ENCODE measurements at places on chromosomes 1 and 21. TPM values are rescaled to one million over a fixed set of nuclear protein-coding genes. Genes with fewer than 3 reads are reported as not detected.

- no peak overlapping the region for H3K4me3 ChIP-seq
- H3K36me3 ChIP-seq = no peaks in the 10 kb centered on the region
- H3K27ac ChIP-seq = no peak overlapping the region
These were observed 183.7 kb upstream of the FAM78B start for GRCh38 chr1:166350490-166350889.

Gene MIXL1
- not detected for total RNA-seq

- no peak overlapping the region for H3K27ac ChIP-seq
- H3K4me3 ChIP-seq = no peak overlapping the region
These were observed 21.3 kb downstream of the LSS start for GRCh38 chr21:46207006-46207919.

Gene LCE3E
- not detected for total RNA-seq

DNA sequence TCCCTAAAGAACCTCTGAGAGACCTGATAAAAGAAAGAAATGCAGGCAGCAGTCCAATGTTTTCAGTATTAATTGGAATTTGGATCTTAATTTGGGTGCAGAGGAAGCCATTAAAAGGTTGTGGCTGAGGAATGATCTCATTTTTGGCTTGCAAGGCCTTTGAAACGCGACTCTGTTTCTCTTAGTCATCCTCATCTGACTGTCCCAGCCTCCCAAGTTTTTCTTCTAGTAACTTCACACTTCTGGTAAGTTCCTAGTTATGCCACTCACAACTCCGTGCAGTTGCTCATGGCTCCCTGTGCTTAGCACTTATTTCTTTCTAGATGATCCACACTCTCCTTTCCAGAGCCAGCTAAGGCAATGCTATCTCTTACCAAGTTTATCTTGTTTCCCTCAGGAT lies 147.4 kb upstream of the USP24 start:
- DNase-seq = no peak
- peak overlapping the region; percentile 83 for H3K27ac ChIP-seq
- peaks cover 19% of the 10 kb centered on the region for H3K4me1 ChIP-seq
- no peaks in the 10 kb centered on the region for H3K36me3 ChIP-seq
- no peaks in the 10 kb centered on the region for H3K27me3 ChIP-seq
- H3K4me3 ChIP-seq = no peak overlapping the region

Gene CDC42BPA
- 20.7 TPM for total RNA-seq

GRCh38 chr1:180250883-180251509 lies 20.9 kb downstream of the LHX4 start:
- H3K27ac ChIP-seq = no peak overlapping the region
- peak; percentile 41 for DNase-seq
- peaks cover 23% of the 10 kb centered on the region for H3K27me3 ChIP-seq
- no peaks in the 10 kb centered on the region for H3K36me3 ChIP-seq
- no peak overlapping the region for H3K4me3 ChIP-seq

Gene RAP1GAP
- total RNA-seq = not detected

Gene INTS11
- total RNA-seq = 59.2 TPM

DNA sequence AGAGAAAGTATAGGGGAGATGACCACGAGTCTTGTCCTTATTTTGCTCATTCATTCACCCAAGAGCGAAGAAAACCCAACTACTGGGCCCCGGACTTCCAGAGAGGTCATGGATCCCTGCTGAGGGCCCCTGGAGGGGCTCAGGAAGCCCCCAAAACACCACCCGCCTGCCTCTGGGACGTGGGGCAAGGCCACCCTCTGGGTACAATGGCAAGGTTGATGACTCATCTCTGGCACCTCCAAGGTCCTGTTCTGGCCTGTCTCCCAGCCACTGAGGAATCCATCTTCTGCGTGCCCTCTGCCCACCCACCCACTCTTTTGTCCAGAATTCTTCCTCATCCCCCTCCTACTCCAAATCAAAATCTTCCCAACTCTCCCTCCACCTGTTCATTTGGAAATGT lies 21.3 kb upstream of the PRDM15 start:
- no peaks in the 10 kb centered on the region for H3K27me3 ChIP-seq
- H3K4me3 ChIP-seq = no peak overlapping the region
- H3K4me1 ChIP-seq = no peaks in the 10 kb centered on the region
- H3K27ac ChIP-seq = no peak overlapping the region

DNA sequence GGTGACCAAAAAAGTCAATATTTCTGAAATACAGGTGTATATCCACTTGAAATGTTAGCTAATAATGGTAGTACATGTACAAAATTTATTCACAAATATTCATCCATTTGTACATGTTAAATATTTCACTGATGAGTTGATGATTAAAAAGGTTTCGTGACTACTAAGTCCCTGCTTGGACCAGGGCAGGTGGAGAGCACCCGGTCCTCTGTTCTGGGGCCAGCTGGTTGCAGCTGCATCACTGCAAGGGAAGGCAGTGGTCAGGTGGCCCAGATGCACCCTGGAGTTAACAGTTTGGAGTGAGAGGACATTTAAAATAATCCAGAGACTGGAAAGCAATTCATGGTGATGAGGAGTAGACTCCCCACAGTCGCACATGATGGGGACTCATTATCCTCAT lies 141.2 kb downstream of the ZBTB18 start:
- no peak overlapping the region for H3K27ac ChIP-seq
- H3K4me3 ChIP-seq = no peak overlapping the region
- no peaks in the 10 kb centered on the region for H3K27me3 ChIP-seq
- no peaks in the 10 kb centered on the region for H3K4me1 ChIP-seq
- no peak for DNase-seq
- no peaks in the 10 kb centered on the region for H3K36me3 ChIP-seq

DNA sequence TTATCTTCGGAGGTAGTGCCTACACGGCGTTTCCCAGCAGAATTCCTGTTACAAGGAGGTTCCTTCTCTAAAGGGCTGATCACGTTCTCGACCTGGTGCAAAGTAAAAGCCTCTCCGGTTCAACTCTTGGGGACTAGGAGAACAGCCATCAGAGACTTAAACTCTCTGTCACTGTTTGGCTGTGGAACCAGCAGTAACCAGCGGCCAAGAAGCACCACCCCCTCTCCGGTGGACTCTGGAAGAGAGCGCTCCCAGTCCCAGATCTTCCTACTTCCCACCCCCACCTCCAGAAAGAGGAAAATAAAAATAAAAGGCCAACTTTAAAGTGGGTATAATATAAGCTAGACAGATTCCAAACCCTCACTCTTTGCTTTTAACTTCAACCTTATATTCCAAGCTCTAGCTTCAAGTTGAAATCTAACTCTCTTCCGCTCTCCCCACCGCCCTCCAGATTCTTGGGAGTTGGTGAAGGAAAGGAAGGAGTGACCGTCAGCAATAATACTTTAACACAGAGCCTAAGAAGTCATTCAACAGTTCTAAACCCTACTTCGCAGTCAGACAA lies 2.9 kb downstream of the BRINP3 start:
- H3K27me3 ChIP-seq = peaks cover 20% of the 10 kb centered on the region
- no peak overlapping the region for H3K27ac ChIP-seq
- DNase-seq = no peak
- no peak overlapping the region for H3K4me3 ChIP-seq

- no peak for DNase-seq
- no peaks in the 10 kb centered on the region for H3K36me3 ChIP-seq
- H3K27me3 ChIP-seq = no peaks in the 10 kb centered on the region
These were observed 37.7 kb downstream of the LHX8 start for GRCh38 chr1:75171876-75172275.

DNA sequence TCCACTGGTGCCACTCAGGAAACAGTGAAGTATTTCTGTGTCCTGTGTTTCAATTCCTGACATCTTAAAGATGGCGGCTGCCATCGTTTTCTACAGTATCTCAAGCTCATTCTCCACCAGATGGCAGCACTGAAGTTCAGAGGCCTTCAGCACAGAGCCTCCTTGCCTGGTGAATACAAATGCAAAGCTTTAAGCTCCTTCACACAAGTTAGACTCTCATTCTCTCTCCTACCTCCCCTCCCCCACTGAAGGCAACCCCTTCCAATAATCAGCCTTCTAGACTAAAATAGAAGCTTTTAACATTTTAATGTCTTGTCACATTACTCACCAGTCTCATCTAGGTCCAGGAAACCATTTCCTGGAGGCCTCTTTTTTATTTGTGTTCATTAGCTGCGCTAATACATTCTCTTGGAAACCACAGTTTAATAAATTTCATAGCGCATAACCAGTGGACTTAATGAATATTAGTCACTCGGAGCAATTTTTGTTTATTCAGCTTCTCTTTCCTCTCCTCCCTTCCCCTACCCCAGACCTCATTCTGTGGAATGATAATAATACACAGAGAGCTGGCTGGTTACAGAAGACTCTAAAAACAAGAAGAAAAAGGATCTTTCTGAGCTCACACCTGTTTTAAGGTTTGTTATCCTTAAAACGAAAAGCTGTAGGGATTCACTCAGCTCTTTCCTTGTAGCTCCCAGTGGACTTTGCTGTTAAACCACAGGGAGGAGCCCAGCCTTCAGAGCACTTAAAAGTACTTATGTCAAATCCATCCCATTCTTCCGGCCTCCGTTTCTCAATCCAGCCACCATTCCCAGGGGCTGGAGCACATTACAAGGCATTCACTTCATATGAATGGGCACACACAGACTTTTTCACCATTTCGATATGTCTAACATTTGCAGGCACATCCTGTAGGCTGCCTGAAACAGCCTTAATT lies 384.9 kb downstream of the HLX start:
- H3K4me3 ChIP-seq = no peak overlapping the region
- H3K4me1 ChIP-seq = no peaks in the 10 kb centered on the region
- no peaks in the 10 kb centered on the region for H3K27me3 ChIP-seq
- peak; percentile 20 for DNase-seq
- peak overlapping the region; percentile 38 for H3K27ac ChIP-seq

Gene KIF26B
- total RNA-seq = 0.06 TPM

GRCh38 chr21:31254131-31254530 lies 89.9 kb downstream of the TIAM1 start:
- H3K27me3 ChIP-seq = no peaks in the 10 kb centered on the region
- DNase-seq = no peak
- no peak overlapping the region for H3K4me3 ChIP-seq
- H3K27ac ChIP-seq = no peak overlapping the region
- no peaks in the 10 kb centered on the region for H3K4me1 ChIP-seq

DNA sequence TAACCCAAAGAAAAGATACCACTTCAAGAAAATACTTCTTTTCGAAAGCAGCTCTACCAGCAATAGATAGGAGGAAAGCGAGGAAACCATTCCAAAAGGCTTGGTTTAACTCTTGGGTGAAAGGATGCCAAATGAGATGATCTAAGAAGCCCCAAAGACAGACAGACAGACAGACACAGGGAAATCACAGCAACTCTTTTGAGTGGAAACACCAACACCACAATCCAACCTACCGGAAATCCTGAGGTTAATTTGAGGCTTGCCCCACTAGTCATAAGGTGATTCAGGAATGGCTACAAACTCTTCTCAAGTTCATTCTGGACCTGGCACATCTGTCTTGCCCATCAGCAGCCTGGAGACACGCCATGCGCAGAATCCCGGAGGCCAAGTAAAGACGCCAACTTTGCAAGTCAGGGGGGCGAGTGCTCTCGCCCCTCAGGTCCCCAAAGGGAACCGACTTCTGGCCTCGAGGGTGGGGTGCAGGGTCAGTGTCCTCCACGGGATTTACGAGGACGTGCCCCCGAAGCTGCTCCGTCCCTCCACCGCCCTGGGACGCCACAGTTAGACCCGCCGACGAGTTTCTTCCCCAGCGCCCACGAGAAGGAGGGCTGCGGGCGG lies 778 bp downstream of the EVI5 start:
- peaks cover 11% of the 10 kb centered on the region for H3K4me1 ChIP-seq
- peak overlapping the region; percentile 88 for H3K4me3 ChIP-seq
- H3K27ac ChIP-seq = peak overlapping the region; percentile 97
- DNase-seq = peak; percentile 71

GRCh38 chr1:115412286-115412685 lies 74.2 kb upstream of the NGF start:
- H3K27ac ChIP-seq = no peak overlapping the region
- DNase-seq = no peak
- H3K27me3 ChIP-seq = no peaks in the 10 kb centered on the region

- peak; percentile 86 for DNase-seq
- peaks cover 2% of the 10 kb centered on the region for H3K27me3 ChIP-seq
- no peak overlapping the region for H3K4me3 ChIP-seq
- H3K4me1 ChIP-seq = peaks cover 18% of the 10 kb centered on the region
- no peaks in the 10 kb centered on the region for H3K36me3 ChIP-seq
These were observed 7.0 kb upstream of the POFUT2 start for GRCh38 chr21:45294509-45295291.

Gene ADAM30
- total RNA-seq = not detected
